ENCODE measurements at places on chromosomes 12 and 14. TPM values are rescaled to one million over a fixed set of nuclear protein-coding genes. Genes with fewer than 3 reads are reported as not detected.

- no peak for DNase-seq
Observed at GRCh38 chr12:8508910-8509841, 4.1 kb upstream of the CLEC4D start.

DNA sequence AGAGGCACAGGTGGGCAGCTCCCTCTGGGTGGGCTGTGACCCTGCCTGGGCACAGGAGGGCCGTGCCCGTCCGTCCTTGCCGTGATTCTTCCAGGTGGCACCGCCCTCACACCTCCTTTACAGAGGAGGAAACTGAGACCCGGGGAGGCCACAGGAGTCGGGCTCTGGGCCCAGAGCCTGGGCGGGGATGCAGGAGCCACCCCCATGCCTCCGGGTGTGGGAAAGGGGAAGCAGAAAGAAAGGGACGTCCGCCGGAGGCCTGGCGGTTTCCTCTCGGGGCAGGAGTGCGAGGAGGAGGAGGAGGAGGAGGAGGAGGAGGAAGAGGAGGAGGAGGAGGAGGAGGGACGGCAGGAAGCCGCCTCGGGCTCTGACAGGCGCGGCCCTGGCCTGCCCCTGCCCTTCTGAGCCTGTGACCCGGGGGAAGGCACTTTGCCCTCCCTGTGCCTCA is 23.0 kb downstream of the SH2B3 start:
- no peak for DNase-seq

DNA sequence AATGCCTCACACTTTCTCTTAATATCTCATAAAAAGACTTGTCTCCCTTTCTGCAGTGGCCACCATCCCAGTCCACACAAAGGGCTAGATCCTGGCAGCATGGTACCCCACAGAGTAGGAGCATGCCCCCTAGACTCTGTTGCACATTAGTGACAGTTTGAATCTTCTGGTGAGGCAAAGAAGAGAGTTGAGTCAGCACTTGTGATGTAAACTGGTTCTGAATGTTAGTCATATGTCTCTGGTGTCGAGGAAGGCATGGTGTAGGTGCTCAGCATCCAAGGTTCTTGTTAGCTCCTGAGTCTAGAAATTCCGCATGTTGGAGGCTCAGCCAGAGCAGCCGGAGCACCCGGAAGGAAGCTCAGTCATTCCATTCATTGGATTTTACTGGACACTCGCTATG is 9.8 kb downstream of the TTC9 start:
- DNase-seq: peak; percentile 25

- peak; percentile 76 for DNase-seq
Observed at GRCh38 chr12:53452159-53453077, 516 bp downstream of the PCBP2 start.

DNA sequence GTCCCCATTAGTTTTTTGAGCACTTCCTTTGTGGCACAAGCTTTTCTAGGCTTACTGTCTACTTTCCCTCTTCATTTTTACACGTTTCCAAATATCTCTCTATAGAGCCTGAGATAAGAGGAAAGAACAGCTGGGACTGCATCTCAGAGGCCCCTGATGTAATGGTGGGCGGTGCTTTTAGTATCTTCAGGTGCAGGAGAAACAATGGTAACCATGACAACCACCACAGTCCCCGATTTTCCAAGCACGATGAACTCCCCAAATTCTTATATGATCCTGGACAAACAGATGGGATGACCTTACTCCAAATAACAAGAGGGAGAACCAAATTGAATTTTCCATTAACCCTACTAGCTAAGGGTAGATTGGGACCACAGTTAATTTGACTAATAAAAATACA is 103.3 kb downstream of the AEBP2 start:
- DNase-seq: no peak

GRCh38 chr14:91515979-91516378 is 5.9 kb upstream of the PPP4R3A start:
- no peak for DNase-seq

- no peak for DNase-seq
Observed at GRCh38 chr14:83757916-83758315, 1772.0 kb upstream of the FLRT2 start.

- no peak for DNase-seq
Observed at GRCh38 chr12:39441189-39441962, 1.5 kb downstream of the KIF21A start.

Gene ATG14
- 8.3 TPM for total RNA-seq

Gene DPPA3
- total RNA-seq: not detected

Gene GPRC5D
- total RNA-seq: not detected

All from activated naive CD4-positive, alpha-beta T cell treated with anti-CD3 and anti-CD28 coated beads, Interleukin-2, amount 50 U/mL, for 72 hours (primary cell).